ENCODE measurements at places on chromosomes 11 and 22.

- peak; percentile 41 for DNase-seq
These were observed 93.1 kb upstream of the HORMAD2 start for GRCh38 chr22:29987137-29987536.

DNA sequence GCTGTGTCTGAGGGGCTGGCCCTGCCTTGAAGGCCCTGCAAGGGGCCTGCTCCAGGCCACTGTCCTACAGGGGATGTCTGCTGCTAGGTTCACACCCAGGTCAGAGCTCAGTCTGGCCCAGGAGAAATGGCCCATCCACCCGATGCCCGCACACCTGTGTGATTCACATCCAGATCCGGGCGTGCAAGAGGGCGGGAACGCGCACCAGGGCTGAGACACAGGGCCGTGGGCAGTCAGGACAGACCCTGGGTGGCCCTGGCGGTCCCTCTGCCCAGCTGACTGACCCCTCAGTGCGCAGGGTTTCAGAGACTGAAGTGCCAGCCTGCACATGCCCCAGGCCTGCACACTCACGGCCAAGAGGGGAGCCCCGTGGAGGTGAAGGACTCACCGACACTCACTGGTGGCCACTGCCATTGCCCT lies 7.4 kb downstream of the TOLLIP start:
- no peak for DNase-seq

DNA sequence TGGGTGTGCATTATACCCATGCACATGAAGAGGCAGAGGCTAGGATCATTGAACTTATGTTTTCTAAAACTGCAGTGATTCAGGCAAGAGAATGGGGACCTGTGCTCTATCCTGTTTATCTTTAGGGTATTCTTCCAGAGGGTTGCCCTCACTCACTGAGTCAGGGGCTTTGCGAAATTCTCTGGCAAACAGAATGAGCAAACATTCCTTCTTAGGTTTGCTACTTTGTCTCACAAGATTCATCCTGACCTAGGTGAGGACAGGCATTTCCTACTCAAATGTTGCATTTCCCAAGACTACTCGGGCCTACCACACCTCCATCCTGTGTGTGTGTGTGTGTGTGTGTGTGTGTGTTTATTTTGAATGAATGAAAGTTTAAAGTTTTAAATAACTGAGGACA lies 2.7 kb upstream of the EIF3M start:
- DNase-seq, result no peak

GRCh38 chr11:16911186-16911585 lies 103.0 kb downstream of the PLEKHA7 start:
- no peak for DNase-seq

DNA sequence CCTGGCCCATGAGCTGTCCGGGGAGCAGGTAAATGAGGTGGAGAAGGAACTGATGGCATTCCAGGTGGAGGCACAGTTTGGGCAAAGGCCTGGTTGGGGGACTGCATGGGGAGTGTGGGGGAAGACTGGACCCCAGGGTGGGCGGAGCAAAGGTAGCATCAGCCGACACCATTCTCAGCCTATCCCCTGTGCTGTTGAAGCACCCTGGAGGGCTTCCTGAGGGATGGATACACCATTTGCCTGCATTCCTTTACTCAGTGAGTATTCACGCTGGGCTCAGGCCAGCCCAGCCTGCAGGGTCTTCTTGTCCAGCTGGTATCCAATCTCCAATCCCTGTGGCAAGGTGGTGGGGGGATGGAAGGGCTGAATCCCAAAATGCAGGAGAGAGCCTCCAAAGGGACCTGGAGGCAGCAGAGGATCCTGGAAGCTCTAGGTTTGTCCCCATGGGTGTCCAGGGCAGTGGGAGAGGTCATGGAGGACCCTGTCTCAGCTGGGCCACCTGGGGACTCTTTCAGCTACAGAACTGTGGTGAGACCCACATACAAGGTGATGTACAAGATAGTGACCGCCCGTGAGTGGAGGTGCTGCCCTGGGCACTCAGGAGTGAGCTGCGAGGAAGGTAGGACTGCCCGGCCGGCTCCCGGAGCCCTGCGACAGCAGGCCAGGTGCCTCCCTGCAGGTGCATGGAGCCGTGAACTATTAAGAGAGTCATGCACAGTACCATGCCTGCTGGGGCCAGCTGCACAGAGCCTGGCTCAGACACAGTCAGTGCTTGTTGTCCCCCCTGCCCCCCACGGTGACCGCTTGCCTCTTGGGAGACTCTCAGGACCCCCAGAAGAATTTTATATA lies 9.5 kb downstream of the EMID1 start:
- no peak for DNase-seq

- no peak for DNase-seq
These were observed 14.8 kb downstream of the BRD1 start for GRCh38 chr22:49812838-49813237.

Data from GM12865 (cell line).